Brain pericyte (primary cell): ENCODE measurements at places on chromosomes 7 and 10.
A peak's percentile ranks its signal among the peaks of the same experiment; 100 is the strongest.

DNA sequence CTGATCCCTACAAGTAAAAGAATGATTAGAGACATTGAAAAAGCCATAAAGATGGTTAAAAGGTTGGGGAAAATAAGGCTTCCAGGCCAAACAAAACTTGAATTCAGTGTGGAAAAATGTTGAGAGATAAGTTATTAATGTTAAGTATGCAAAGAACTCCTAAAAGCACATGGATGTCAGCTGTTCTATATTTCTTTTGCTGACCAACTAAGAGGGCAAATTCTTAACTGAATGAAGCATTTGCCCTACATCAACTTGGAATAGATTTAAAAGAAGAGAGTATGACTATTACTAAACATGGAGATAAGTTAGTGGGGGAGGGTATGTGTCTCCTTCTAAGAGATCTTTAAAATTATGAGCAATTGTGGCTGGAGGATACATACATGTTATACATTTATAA is 124.8 kb downstream of the KIAA1217 start:
- DNase-seq: no peak

DNA sequence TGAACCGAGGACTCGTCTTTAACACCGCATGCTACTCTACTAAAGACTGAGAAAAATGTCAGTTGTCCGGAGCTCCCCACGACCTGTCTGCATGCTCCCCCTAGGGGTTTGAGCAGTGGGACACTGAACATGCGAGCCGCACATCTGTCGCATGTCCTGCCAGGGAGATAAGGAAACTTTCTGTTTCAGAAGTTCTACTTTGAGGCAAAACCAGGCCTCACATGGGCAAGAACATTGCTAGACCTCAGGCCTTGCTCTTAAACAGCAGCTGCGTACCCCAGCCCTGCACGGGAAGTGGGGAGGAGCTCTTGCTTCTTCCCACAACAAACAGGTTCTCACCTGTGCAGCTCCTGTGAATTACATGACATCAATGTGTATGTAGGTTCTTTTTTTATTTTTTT is 30.3 kb upstream of the HERPUD2 start:
- no peak for DNase-seq

DNA sequence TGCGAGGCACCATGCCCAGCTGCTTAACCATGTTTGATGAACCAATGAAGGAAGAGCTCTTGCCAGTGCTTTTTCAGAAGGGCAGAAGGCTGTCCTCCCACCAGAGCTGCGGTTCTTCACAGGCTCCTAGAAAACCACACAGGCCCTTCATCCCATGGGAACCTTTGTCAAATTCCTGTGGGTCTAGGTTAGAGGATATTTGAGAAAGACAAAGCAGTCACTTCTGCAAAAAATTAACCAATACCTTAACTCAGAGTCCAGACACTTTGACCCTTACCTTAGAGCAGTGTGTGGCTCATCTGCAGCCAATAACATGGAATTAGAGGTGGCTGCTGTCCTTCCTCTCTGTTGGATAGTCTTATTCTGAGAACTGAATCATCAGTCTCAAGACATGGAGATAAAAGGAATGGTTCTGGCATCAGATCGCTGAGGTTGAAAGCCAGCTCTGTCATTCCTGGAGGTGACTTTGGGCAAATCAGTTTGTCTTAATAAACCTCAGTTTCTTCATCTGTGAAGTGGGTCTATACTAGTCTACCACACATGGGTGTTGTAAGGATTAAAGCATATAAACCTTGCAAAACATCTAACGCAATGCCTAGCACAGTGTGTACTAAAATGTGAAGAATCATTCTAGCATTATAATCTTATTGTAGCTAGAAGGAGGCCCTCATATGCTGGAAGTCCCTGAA is 65.1 kb upstream of the PIP4K2A start:
- DNase-seq: no peak

GRCh38 chr10:63703113-63703670 is 182.0 kb downstream of the REEP3 start:
- DNase-seq: no peak

DNA sequence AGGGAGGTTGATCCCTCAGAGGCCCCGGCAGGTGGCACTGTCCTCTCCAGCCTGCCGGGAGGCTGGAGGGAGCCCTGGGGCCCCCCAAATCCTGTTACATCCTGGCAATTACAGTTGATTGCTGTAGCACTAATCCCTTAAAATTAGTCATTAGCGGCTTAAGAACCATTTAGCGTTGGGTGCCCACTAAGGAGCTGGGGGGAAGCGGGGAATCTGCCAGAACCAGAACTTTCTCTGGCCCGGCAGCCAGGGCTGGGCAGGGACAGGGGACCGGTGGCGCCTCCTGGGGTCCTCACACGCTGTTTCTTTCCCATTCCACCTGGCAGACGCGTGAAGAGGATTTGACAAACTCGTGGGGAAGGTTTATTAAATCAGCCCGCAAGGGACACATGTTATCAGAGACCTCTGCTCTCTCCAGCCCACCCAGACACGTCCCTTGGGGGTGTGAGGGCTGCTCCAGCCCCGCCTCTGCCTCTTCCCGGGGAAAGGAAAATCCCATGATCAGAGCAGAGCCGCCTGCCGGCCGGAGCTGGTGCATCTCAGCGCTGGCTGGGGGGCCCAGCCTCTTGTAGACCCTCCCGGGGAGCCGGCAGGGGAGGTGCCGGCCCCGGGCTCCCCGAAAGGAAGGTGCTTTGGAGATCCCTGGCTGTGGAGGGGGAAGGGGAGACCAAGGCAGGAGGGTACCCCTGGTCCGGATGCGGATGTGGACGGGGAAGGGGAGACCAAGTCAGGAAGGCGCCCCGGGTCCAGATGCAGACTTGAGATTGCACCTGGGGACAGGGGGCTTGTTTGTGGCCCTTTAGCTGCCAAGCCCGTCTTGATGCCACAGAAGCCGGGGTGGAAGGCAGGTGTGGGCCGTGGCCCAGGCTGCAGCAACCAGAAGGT is 142.7 kb downstream of the ELFN1 start:
- DNase-seq: no peak

GRCh38 chr10:50395271-50395670 is 144.0 kb upstream of the ASAH2 start:
- DNase-seq: no peak

GRCh38 chr10:6218692-6219493 is 16.2 kb downstream of the PFKFB3 start:
- no peak for DNase-seq

GRCh38 chr10:113084031-113084430 is 134.0 kb downstream of the TCF7L2 start:
- no peak for DNase-seq

DNA sequence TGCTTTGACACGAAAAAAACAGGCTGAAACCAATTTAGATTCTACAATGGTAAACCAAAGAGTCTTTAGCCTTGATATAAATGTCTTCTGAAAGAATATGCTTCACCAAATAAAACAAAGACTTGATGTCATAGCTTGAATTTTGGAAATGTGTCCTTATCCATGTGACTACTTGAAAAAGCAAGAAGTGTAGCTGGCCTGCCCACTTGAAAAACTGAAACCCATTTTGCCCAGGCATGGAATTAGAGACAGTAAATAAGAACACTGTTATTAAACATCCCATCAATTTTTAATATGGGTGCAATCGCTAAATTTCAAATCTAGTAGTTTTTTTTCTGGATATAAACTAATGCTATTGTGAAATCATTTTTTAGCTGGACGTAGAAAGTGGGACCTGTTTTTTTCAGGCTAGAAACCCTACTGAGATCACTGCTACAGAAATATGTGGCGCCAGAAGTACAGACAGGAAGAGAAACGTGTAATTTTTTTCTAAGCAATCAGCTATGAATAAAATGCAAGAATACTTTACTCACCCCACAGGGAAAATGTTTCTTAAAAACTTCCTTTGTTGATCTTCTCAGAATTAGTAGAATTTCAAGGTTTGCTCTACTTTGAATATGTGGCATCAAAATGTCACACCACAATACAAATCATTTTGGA is 56.7 kb downstream of the PIP4K2A start:
- DNase-seq: no peak

- DNase-seq: no peak
Observed at GRCh38 chr7:66323114-66323796, 118.1 kb downstream of the TPST1 start.

DNA sequence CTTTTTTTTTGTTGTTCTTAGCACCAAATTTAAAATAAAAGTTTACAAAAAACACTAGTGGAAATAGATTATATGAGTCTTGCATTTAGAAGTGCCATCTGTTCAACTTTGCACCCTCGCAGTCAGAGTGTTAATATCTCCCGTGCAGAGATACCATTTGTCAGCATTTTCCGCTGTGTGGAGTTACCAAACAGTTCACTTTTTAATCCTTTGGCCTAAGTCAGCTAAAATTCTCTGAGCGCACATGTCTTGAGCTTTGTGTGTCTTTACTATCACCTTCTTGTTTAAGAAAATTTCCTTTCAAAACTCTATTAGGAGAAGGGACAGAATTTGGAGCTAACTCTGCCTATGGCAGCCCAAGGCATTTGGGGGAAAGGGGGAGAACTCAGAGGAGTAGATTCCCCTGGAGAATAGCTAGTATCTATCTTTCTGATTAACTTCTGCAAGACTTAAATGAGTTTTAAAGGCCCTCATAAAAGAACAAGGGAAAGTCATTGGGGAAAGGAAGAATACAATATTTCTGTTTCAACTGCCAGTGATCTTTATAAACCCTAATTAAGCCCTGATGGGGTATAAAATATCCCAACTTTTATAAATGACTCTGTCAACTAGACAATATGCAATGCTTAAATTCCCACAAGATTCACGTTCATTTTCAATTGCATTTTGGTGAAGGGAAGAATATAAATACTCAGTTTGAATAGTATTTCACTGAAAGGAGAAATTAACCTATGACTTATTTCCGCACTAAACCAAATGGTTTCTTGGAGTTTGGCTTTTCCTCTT is 114.9 kb upstream of the RAB11FIP2 start:
- no peak for DNase-seq

GRCh38 chr10:16644146-16644545 is 122.5 kb upstream of the C1QL3 start:
- DNase-seq: no peak

- no peak for DNase-seq
Observed at GRCh38 chr7:55478700-55479099, 93.6 kb downstream of the VOPP1 start.

GRCh38 chr7:16838386-16838785 is 33.6 kb upstream of the AGR2 start:
- DNase-seq: no peak

DNA sequence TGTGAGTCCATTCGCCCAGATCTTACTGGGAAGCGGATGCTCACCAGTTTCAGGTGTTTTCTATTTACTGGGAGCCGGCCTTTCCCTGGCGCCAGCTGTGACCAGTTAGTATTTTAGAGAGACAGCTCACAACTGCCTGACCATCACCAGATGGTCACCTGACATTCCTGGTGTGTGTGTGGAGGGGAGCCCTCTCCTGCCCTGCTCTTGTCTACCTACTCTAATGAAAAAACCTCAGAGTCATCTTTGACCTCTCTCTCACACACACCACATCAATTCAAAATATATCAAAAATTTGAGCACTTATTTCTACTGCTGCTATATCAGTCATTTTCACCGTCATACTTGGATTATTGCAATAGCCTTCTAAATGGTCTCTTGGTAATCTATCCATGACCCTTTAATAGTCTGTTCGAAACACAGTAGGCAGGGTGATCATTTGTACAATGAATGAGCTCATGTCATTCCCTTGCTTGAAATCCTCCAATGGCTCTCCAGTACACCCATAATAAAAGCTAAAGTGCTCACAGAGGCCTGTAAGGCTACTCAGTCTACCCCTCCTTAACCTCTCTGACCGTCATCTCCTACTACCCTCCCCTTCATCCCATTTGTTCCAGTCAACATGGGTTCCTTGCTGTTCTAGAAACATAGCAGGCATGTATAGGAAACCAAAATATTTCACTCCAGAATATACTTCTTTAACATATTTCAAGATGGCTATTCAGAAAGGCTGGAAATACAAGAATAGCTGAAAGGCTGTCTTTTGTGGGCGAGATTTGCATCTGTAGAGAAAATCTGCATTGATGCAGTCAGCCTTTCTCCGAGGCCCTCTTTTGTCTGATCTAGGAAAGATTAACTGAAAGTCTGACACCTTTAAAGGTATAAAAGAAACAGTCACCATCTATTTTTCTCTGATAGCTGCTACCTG is 17.5 kb upstream of the NT5C3A start:
- DNase-seq: no peak

DNA sequence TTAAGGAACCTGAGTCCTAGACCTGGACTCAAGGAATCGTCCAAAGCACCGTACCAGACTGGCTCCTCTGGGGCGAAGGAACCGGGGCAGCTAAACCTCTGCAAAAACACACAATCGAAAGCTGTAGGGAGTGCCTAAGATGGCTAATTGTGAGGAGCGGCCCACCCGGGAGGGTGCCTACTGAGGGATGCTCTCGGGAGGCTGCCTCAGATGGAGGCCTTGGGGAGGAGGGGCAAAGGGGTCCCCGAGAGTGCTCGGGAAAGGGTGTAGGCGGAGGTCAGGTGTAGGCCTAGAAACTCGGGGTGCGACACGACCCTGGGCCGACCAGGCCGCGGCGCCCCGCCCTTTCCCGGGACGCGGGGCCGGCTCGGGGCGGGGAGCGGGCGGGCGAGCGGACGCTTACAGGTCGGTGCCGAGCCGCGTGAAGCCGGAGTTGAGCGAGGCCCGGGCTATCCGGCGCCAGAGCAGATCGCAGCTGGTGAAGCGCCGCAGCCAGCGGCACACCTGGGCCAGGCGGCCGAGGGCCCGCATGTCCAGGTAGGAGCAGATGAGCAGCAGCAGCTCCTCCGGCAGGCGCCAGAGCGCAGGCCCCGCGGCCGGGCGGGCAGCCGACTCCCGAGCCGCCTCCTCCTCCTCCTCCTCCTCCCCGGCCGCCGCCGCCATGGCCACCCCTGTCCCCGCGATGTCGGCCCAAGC is 844 bp downstream of the FBXW4 start:
- peak; percentile 34 for DNase-seq

DNA sequence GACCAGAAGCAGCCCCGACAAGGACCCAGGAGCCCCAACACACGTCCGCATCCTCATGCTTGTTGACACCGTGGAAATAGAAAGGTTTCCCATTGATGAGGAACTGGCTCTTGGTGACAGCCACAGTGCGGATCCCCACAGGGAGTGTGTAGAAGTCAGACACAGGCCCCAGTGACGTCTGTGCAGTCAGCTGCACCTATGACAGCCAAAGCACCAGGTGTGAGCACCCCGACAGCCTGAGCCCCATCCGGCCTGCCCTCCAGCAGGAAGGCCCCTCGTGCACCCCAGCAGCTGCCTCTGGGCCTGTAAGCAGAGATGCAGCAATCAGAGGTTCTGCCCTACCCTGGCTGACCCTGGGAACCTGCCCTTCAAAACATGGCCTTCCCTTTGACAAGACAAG is 7.1 kb downstream of the GUSB start:
- DNase-seq: no peak

GRCh38 chr10:101014966-101015581 is 15.5 kb downstream of the LZTS2 start:
- DNase-seq: no peak

GRCh38 chr10:70561558-70561957 is 41.0 kb downstream of the PRF1 start:
- no peak for DNase-seq
